Muscle of arm (tissue), 14 donors: ENCODE measurements at places on chromosomes 1 and 21.

DNA sequence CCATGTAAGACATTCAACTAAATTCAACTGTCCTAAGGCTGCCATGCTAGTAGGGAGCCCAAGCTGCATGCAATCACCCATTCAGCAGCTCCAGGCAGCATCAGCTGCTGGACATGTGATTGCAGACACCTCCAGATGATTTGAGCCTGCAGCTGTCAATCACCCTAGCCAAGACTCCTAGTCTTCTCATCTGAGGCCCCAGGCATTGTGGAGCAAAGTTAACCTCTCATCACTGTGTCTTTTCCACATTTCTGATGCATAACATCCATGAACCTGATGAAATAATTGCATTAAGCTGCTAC is 5.6 kb upstream of the CDC42BPA start:
- no peak for DNase-seq

DNA sequence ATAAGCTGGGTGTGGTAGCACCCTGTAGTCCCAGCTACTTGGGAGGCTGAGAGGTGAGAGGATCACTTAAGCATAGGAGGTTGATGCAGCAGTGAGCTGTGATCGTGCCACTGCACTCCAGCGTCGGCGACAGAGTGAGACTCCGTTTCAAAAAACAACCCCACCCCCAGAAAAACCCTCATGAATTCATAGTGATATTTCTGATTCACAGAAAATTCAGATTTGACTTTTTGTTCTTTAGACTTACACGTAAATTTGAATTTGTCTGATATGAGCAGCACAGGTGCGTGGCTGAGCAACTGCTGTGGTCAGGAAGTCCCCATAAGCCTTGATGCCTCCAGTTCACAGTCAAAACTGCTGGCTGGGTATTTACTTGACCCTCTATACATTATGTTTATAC is 10.0 kb upstream of the MORC3 start:
- DNase-seq, result no peak

DNA sequence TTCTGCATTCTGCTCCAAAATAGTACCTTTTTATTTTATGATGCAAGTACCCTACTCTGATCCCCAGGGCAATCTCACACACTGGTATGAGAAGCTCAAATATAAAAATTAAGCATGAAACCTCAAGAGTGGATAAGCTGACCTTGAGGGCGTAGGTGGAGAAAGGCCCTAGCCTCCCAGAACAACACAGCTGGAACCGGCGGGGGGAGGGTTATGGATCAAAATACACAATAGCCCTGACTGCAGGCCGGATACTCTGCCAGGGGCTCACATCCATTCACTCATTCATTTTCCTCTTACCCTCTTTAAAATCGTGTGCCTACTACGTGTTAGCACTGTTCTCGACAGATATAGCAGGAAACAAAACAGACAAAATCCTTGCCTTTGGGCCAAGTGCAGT is 32.8 kb upstream of the ECE1 start:
- no peak for DNase-seq

DNA sequence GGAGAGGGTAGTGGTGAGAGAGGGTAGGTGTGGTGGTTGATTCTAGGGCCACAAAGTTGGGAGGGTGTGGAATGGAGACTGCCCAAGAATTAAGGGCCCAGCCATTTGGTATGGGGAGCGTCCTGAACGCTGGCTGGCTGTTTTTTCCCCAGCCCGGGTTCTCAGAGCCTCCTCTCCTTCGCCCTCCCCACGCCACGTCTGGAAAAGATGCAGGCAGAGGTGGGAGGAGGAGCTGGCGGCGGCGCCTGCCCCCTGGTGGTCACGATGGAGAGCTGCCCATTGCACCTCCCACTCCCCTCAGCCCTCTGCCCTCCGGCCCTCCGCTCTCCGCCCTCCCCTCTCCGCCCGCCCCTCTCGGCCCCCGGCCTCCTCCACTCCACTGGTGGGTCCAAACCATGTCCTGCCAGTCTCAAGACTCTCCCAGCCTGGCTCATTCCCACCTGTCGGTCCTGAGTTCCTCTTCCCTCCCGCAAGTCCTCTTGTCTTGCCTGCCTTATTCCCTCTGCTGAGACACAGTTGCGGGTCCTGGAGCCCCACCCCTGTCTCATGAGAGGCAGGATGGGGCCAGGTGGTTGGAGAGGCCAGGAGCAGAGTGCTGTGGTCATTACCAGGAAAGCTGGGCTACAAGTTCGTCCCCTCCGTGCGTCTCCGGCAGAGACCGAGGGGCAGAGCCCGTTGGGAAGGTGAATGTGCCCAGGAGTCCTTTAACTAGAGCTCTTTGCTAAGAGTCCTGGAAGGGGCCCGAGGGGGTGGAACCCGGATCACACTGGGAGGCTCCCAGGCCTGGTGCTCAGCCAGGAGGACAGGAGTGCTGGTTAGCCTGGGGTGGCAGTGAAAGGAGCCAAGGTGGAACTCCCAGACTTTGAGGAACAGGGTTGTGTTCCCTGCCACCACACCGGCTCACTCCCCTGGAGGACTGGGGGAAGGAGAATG is 22.6 kb downstream of the ETNK2 start:
- peak; percentile 73 for DNase-seq

GRCh38 chr1:165674599-165674998 is 23.8 kb downstream of the ALDH9A1 start:
- no peak for DNase-seq

- DNase-seq, result no peak
Observed at GRCh38 chr1:209505044-209505443, 78.5 kb upstream of the CAMK1G start.

GRCh38 chr1:147389532-147390184 is 147.2 kb downstream of the CHD1L start:
- peak; percentile 31 for DNase-seq

DNA sequence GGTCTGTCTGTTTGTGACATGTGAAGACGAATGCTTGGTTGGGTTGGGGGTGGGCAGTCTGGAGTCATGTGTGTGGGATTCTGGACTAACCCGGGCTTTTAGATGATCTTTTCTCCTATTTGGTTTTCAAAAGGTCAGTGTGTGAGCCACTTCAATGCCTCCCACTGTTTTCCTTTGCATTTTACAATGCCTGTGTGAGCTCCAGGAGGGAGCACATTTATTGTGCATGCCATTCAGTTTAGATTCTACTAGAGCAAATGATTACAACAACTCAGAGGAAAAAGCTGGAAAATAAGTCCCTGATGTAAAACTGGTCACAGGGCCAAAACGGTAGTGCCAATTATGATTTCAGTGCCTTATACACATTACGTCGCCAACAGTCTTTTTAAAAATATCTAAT is 90.9 kb downstream of the LYPLAL1 start:
- DNase-seq, result no peak

DNA sequence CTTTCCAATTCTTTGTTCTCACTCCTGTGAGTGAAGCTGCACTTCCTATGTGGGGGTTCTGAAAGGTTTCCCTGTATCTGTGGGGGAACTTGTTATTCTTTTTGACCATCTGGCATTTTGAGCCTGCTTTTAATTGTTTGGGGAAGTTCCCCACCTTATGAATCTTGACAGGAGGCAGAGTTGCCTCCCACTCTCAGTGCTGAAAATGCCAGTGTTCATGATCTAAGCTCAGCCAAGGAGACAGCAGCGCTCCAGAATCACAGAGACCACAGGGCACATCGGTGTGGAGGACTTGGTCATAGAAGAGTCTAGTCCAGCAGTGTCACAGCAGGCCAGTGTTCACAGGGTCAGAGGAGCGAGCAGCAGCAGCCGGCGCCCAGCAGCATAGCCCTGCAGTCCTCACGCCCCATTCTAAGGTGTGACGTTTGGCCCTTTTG is 63.8 kb upstream of the PRDX6 start:
- DNase-seq, result no peak

GRCh38 chr1:36128126-36128904 is 3.3 kb upstream of the COL8A2 start:
- no peak for DNase-seq

- no peak for DNase-seq
Observed at GRCh38 chr1:46136711-46137110, 4.3 kb upstream of the PIK3R3 start.

GRCh38 chr1:112496290-112496689 is 12.5 kb upstream of the WNT2B start:
- DNase-seq, result no peak

GRCh38 chr21:28991861-28992525 is 684 bp downstream of the LTN1 start:
- no peak for DNase-seq

DNA sequence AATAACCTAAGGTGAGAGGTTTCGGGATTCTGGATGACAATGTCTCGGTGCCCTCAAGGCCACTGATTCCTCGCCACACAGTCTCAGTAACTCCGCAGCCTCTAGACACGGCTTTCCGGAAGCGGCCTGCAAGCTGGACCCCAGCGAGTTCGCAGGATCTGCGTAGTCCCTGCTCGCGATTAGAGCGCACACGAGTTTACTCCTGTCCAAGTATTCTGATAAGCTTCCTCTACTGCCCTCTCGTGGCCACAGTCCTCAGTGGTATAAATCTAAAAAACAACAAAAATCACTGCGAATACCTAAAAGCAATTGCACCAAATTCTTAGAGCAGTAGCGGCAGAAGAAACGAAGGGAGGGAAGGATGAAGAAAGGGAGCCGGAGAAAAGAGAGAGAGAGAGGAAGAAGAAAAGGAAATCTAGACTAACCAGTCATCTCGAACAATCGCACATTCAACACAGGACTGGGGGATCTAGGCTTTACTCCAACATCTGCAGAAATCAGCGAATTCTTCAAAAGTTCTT is 1.1 kb upstream of the PLXNA2 start:
- DNase-seq, result peak; percentile 92

DNA sequence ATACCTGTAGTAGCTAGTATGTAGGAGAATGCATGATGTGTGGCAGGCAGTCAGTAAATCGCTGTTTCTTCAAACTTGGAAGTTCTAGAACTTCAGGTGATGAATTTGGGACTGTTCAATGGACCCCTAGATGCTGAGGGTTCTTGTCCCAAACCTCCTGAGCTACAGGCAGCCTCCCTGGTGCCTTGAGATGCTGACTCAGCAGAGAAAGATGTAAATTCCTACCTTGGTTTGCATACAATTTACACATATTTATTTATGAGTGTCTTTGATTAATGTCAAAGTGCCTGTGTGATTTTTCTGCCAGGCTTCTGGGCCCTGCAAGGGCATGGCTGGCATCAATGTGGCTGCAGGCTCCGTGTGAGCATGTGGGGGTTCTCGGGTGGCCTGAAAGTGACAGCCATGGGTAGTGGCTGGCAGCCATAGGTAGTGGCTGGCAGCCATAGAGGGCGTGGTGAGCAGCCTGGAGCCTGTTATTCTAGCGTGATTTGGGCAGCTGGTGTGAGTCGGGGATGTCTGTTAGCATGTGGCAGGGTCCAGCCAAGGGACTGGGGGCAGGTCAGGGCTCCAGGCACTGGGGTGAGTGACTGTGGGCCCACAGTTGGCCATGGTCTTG is 13.2 kb upstream of the POU3F1 start:
- DNase-seq, result no peak

DNA sequence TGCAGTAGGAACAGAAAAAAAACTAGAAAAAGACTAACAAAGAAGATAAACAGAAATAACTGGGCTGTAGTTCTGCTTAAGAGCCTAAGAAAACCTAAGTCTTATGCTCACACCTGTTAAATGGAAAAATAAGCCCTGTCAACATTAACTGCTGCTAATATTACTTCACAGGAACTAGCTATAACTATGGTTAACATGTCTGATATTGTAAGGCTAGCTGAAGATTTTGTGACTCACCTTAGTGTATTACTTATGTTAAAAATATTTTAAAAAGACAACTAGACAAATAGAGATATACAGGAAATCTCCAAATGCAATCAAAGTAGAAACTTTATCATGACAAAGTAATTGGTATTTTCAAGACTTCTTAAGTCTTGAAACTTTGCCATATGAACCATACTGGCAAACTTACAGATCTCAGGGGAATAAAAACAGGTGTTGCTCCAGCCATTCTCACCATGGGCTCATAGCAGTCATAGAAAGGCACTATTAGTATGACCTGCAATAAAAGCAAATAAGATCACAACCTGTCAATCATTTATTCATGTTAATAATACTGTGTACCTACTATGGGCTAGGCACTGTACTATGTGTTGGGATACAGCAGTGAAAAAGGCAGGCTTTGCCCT is 30.7 kb downstream of the KYAT3 start:
- DNase-seq, result no peak
